ENCODE measurements at places on chromosomes 5 and 9.

GRCh38 chr5:57839025-57839424 lies 356.4 kb upstream of the ACTBL2 start:
- no peak for DNase-seq

DNA sequence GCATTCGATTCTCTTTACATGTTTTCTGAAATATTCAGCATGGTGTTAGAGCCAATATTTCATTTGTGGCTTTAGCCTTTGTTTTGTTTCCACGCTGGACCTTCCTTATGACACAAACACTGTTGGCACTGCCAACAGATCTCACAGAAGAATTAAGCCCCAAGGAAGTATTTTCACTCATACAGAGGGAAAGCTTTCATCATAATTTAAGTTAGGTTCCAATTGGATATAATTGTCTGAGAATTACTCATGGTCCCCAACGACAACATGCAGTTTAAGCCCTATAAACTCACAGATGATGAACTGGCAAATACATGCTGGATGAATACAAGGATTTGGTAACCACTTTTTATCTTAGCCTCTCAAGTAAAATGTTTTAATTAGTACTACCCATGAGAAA lies 259.5 kb downstream of the EBF1 start:
- no peak for DNase-seq

- DNase-seq: no peak
These were observed 136.4 kb downstream of the MCTP1 start for GRCh38 chr5:95148453-95148852.

DNA sequence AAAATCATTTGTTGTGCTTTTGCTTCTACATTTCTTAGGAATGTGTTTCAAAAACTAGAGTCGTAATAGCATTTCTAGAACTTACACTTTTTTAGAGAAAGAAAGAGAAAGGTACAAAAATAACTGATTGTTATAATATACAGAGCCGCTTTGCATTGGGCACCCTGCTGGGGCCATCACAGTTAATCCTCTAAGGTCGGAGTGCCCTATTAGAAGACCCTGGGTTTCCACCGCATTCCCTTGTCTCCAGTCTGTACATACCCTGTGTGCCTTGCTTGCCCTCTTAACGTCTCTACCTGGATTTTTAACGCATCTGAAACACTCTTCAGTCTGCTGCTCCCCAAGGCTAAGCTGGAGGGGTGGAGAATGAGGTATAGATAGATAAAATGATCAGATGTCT lies 1.3 kb downstream of the MARVELD2 start:
- DNase-seq: no peak

GRCh38 chr5:35194635-35195471 lies 35.4 kb downstream of the PRLR start:
- DNase-seq: no peak

- no peak for DNase-seq
These were observed 72.6 kb upstream of the PALM2AKAP2 start for GRCh38 chr9:109707355-109707754.

- DNase-seq: no peak
These were observed 89.7 kb upstream of the NR4A3 start for GRCh38 chr9:99731950-99732349.

Data from GOT3 (cell line).